OCI-M1 (cell line): ENCODE measurements at places on chromosomes 7 and 10.

- peak; percentile 27 for DNase-seq
Measured at GRCh38 chr7:16646472-16647072, 591 bp downstream of the BZW2 start.

DNA sequence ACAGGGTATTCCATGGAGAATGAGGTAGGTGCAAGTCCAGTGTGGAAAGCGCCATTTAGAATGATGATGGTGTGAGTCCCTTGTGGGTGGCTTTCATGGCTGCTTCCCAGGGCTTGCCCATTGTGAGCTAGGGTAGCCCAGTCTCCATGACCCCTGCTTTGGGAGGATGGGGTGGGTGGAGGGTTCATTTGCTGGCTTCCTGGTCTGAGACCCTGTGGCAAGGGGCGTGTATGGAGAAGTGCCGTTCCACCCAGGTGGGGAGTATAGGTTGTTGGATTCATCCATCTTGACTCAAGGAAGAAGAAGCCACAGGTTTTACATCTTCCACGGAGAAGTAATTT, 27.7 kb downstream of the CCM2 start:
- no peak for DNase-seq

- DNase-seq = no peak
Measured at GRCh38 chr7:114901771-114902170, 20.1 kb upstream of the MDFIC start.

- no peak for DNase-seq
Measured at GRCh38 chr7:132828502-132828901, 252.2 kb upstream of the PLXNA4 start.

DNA sequence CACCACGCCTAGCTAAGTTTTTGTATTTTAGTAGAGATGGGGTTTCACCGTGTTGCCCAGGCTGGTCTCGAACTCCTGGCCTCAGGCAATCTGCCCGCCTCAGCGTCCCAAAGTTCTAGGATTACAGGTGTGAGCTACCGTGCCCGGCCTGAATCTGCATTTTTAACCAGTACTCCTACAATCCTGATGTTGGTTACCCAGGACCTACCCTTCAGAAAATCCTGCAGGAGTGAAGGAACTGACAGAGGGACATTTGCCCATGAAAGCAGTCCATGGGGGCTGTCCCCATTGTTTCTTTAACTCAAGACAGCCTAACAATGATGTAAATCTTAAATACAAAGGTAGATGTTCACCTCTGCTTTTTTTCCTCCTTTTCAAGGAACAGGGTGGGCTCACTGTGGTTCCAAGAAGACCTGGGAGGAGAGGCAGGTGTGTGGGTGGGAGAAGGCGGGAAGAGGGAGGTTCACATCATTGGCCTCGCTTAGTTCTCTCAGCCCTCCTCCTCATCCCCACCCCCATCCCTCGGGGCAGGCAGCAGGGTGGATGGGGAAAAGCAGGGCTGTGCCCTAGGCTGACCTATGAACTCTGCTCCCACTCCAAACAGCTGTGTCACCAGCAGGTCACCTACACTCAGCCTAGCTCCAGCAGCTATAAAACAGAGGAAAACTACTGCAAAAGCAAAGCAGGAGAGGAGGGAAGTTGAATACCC, 13.5 kb downstream of the LRRC20 start:
- no peak for DNase-seq

- DNase-seq = peak; percentile 77
Measured at GRCh38 chr10:99656199-99657064, 2.9 kb upstream of the ENTPD7 start.

- no peak for DNase-seq
Measured at GRCh38 chr10:122263971-122264370, 7.1 kb upstream of the BTBD16 start.

DNA sequence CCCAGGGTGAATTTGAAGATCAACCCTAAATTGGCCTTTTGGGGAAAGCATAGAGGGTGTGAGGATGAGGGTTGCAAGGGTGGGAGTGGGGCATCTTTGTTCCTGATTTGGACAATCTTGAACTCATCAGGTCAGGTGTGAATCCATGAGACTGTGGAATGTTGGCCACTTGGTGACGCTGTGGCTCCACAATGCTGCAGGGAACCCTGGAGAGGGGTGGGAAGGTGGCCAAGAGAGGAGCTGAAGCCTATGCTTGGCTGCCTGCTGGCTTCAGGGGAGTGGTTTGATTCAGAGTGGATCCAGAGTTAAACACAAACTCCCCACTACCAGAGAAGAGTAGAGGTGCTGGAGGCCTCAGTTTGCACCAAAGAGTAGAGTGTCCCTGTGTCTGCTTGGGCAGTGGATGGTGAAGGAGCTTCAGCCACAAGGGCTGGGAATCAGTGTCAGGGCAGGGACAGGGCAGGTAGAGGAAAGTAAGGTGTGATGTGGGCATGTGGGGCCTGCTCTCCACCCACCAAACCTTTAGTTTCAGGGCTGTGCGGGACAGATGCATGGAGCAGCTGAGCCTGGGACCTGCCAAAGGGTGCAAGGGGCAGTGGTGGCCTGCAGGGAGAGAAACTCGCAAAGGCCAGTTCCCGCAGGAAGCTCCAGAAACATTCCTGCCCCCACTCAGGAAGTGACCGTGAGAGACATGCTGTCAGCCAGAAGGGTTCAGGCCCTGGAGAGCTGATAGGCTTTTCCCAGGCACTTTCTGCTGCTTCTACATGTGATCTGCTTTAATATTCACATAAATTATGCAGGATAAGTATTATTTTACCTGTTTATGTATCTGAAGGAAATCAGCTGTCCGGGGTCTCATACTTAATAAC, 81.0 kb upstream of the PRSS58 start:
- peak; percentile 20 for DNase-seq

GRCh38 chr7:121410829-121411596, 14.9 kb upstream of the FAM3C start:
- DNase-seq = peak; percentile 16

DNA sequence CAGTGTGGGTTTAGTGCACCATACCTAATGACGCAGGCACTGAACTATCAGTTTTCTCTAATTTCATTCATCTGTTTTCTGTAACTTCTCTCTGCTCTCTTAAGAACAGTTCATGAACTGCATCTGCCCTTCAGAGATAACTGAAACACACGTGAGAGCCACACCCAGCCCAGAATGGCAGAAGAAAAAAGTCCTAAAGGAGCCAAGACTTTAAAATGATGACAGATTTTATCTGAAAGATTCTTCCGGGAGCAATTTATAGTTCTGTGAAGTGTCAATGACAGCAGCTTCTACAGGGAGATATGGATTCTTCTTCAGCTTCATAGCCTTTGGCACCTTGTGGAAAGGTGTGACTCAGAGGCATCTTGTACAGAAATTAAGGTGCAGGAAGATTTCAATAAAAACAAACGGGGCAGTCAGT, 211.5 kb upstream of the SLC26A5 start:
- peak; percentile 60 for DNase-seq

DNA sequence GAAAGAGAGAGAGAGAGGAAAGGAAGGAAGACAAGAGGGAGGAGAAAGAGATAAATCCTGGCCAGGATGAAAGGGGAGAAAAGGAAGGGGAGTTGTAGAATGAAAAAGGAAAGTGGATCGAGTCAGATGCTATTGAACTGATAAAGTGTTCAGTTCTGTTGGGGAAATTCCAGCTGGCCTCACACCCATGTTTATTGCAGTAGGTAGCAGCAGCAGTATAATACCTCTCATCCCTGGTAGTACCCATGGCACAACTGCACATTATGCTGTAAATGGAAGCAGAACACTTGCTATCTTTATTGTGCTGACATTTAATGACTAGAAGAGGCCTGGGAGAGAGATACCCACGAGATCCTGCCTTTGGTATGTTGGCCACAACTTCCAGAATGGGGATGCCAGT, 178.1 kb downstream of the EVX1 start:
- DNase-seq = no peak

DNA sequence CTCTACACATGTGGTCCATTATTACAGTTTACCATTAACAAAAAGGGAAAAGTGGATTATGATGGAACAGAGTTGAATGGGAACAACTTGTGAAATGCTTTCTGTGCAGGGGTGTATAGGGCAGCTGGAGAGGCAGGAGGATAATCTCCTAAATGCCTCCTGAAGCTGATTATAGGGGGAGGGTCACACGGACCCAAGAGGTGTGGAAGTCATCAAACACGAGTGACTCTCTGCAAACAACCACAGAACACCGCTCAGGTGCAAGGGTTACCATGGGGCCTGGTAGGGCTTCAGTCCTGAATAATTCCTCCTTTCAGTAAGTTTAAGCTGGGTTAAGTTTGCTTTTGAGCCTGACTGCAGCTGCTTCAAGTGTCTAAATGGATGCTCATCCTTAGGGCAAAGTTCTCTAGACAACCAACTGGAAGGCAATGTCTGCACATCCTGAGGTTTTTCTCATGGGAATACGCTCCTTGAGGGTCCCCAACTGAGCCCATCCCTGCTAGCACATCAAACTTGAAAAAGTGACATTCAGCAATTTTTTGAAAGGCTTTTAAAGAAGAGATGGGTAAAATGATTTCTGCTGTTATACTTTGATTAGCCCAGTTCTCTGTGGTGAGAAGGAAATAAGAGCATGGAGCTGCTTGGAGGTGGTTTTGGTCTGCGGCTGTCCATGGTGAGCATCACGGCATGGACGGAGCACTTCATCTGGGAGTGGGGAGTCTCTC, 1.9 kb downstream of the PDE6C start:
- no peak for DNase-seq

GRCh38 chr10:92832998-92833650, 15.2 kb upstream of the EXOC6 start:
- peak; percentile 74 for DNase-seq

DNA sequence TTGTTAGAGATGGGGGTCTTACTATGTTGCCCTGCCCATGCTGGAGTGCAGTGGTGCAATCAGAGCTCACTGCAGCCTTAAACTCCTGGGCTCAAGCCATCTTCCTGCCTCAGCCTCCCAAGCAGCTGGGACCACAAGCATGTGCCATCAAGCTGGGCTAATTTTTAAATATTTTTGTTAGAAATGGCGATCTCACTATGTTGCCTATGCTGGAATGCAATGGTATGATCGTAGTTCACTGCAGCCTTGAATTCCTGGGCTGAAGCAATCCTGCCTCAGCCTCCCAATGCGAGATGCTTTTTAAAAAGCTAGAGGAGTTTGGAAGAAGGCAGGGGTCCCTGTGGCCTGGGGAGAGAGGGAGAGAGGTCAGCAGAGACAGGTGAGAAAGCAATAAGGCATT, 600.1 kb upstream of the AUTS2 start:
- DNase-seq = no peak

GRCh38 chr10:27100813-27101347, 586 bp upstream of the ANKRD26 start:
- DNase-seq = no peak

GRCh38 chr10:131077724-131078123, 233.8 kb downstream of the TCERG1L start:
- DNase-seq = no peak

- no peak for DNase-seq
Measured at GRCh38 chr7:64463636-64464375, 99.1 kb downstream of the ZNF680 start.

GRCh38 chr7:123367484-123368122, 166.8 kb downstream of the IQUB start:
- DNase-seq = peak; percentile 68

DNA sequence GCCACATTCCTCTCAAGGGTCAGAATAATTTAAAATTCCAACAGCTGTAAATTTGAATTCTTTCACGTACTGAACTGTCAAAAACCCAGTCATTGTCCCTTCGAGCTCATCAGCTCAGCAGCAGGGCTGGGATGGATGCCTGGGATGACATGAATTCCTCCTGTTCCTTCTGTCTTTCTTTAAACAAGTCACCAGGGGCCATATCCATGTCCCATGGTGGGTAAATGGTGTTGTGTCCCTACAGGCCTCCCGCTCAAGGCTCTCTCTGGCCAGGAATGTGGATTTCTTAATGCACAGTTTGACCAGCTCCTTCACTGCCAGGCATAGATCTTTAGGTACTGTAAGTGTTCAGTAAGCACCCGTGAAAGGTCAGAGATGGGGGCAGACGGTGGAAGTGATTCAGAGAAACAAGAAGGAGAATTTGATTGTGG, 13.8 kb upstream of the TECPR1 start:
- DNase-seq = no peak
